ENCODE measurements at places on chromosomes 3 and 15. TPM values are rescaled to one million over a fixed set of nuclear protein-coding genes. Genes with fewer than 3 reads are reported as not detected.
A peak's percentile ranks its signal among the peaks of the same experiment; 100 is the strongest.

The ATP8B4 gene
- 3.5 TPM for total RNA-seq

The TMEM40 gene
- 0.76 TPM for total RNA-seq

The POC1A gene
- 12.3 TPM for total RNA-seq

The AMOTL2 gene
- 3.6 TPM for total RNA-seq

The ST8SIA2 gene
- total RNA-seq: 2.1 TPM

The NR1I2 gene
- 0.14 TPM for total RNA-seq

The LDHAL6B gene
- total RNA-seq: not detected

DNA sequence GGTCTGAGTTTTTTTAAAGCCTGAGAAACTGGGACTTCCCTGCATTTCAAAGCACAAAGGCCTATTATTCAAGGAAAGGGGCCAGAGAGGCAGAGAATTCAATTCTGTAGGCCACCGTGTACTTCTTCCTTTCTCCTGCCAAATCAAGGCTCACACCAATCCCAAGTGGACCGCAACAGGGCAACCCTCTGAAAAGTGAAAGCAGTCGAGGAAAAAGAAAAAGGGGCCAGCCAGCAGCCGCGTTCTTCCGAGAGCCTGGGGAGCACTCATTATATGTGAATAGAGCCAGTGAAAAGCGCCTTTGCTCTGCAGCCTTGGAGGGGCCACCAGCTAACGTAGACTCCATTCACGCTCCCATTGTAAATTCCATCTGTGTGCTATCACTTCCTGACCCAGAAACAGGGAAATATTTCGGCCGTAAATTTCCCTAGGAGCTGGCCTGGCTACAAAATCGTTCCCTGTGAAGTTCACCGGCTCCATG, 45.9 kb upstream of the THUMPD3 start:
- no peaks in the 10 kb centered on the region for H3K36me3 ChIP-seq
- H3K4me1 ChIP-seq: no peaks in the 10 kb centered on the region
- no peak overlapping the region for H3K4me3 ChIP-seq
- H3K27me3 ChIP-seq: peaks cover 6% of the 10 kb centered on the region
- DNase-seq: no peak

GRCh38 chr15:84946772-84947489, 34.7 kb upstream of the PDE8A start:
- no peaks in the 10 kb centered on the region for H3K36me3 ChIP-seq
- DNase-seq: no peak
- no peaks in the 10 kb centered on the region for H3K4me1 ChIP-seq
- H3K4me3 ChIP-seq: no peak overlapping the region
- no peak overlapping the region for H3K27ac ChIP-seq
- no peaks in the 10 kb centered on the region for H3K27me3 ChIP-seq

GRCh38 chr15:56523521-56523920, 58.6 kb upstream of the MNS1 start:
- no peaks in the 10 kb centered on the region for H3K4me1 ChIP-seq
- DNase-seq: no peak
- no peak overlapping the region for H3K27ac ChIP-seq
- no peaks in the 10 kb centered on the region for H3K27me3 ChIP-seq

GRCh38 chr3:139560411-139560810, 20.9 kb upstream of the RBP1 start:
- no peaks in the 10 kb centered on the region for H3K4me1 ChIP-seq
- no peaks in the 10 kb centered on the region for H3K27me3 ChIP-seq
- H3K36me3 ChIP-seq: no peaks in the 10 kb centered on the region
- no peak overlapping the region for H3K27ac ChIP-seq
- no peak overlapping the region for H3K4me3 ChIP-seq

- no peak overlapping the region for H3K4me3 ChIP-seq
- H3K27me3 ChIP-seq: no peaks in the 10 kb centered on the region
- DNase-seq: no peak
- H3K4me1 ChIP-seq: no peaks in the 10 kb centered on the region
Observed at GRCh38 chr3:170680593-170680992, 94.7 kb upstream of the SLC7A14 start.

DNA sequence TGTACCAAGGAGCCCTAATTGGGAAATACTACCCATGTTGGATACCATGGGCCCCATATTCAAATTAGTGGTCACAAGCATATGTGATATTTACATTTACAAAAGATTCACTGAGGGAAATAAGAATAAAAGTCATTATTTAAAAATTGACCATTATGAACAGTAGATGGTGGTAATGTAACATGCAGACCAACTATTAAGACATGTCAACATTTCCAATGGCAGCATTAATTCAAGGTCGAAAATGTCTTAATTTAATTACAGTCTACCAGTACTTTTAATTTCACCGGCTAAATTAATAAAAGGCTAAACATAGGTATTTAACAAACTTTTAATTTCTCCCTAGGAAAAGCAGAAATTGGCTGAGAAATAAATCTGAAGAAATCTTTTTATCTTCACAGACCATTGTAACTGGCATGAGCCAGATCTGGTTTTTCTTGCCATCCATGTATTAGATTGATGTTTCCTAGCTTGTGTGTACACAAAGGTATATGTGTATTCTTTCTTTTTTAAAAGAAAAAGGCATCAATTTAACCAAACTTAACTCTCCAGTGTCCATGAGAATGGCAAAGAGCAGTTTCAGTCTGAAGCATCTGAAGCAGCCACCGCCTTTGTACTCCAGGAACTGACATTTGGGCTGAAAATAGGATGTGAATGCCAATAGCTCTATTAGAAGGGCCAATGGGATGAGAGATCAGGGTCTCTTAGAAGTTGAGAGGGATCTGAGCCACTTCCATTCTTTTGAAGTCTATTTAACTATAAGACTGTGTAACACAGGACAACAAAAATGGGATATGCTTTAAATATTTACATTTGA, 26.6 kb downstream of the NEK11 start:
- no peaks in the 10 kb centered on the region for H3K4me1 ChIP-seq
- no peaks in the 10 kb centered on the region for H3K27me3 ChIP-seq
- H3K27ac ChIP-seq: no peak overlapping the region
- DNase-seq: no peak

DNA sequence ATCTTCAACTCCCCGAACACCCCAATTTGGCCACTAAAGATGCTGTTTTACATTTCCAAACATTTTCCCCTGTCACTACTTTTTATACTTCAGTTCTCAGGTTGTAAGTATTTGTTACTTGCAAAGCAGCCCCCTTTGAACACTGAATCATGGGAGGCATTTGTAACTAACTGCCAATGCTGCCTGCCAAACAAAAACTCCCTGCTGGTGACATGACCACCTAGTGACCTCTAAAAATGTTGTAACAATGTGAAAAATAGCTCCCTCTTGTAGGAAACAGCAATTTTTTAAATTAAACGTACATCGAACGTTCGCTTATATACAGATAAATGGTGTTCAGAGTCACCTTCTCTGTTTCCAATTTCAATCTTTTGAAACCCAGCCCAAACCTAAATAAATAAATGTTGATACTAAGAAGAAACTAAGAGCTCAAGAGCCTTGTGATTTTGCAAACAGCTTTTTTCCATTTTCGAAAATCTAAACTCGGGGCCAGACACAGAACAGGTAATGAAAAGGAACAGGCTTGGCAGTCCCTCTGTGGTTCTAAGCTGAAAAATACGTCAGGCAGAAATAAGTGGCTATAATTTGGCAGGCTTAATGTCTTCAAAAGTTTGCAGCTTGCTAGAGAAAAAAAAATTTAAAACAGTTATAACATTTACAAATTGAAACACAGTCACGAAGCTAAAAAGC, 268.6 kb upstream of the WNT5A start:
- no peaks in the 10 kb centered on the region for H3K27me3 ChIP-seq
- H3K4me1 ChIP-seq: no peaks in the 10 kb centered on the region
- no peak for DNase-seq
- H3K4me3 ChIP-seq: no peak overlapping the region

DNA sequence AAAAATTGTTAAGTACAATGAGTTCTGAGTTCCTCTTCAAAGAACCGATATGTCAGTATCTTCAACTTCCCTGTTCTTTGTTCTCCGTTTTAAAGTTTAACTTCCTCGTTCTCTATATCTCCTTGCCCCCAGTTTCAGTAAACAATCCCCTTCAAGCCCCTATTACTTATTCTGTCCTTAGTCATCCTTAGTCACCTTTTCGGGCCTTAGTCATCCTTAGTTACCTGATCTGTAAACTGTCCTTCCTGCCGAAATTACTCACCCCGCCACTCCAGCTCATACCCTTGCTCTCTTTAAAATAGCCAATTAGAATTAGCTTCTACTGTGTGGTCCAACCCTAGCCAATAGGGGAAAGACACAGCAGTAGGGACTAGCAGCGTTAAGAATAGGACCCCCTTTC, 1165.6 kb downstream of the NSUN3 start:
- H3K27me3 ChIP-seq: no peaks in the 10 kb centered on the region
- H3K4me3 ChIP-seq: no peak overlapping the region
- no peaks in the 10 kb centered on the region for H3K4me1 ChIP-seq
- H3K36me3 ChIP-seq: no peaks in the 10 kb centered on the region
- no peak for DNase-seq

- H3K27ac ChIP-seq: no peak overlapping the region
- H3K27me3 ChIP-seq: no peaks in the 10 kb centered on the region
- no peak for DNase-seq
- no peaks in the 10 kb centered on the region for H3K4me1 ChIP-seq
Observed at GRCh38 chr15:97972366-97972765, 11.9 kb downstream of the ARRDC4 start.

DNA sequence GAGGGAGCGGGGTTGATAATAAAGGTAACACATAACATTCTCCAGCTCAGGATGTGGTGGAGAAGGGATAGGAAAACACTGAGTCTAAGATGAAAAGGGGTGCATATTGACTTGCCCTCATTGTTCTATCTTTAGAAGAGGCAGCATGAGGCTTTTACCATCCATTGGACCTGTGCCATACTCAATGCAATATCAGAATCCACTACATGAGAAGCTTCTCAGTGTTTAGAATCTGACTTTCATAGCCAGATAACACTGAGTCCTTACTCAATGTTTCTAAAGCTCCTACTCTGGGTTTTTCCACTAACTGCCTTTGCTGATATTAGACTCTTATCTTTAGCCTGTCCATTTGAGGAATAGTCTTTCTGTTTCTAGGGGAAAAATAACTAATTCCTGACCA, 24.3 kb upstream of the GADL1 start:
- no peaks in the 10 kb centered on the region for H3K27me3 ChIP-seq
- no peak overlapping the region for H3K27ac ChIP-seq
- H3K36me3 ChIP-seq: no peaks in the 10 kb centered on the region
- H3K4me1 ChIP-seq: no peaks in the 10 kb centered on the region

GRCh38 chr3:34175636-34176176, 377.3 kb downstream of the PDCD6IP start:
- H3K27ac ChIP-seq: no peak overlapping the region
- H3K4me1 ChIP-seq: peaks cover 7% of the 10 kb centered on the region
- H3K36me3 ChIP-seq: no peaks in the 10 kb centered on the region
- H3K4me3 ChIP-seq: no peak overlapping the region
- H3K27me3 ChIP-seq: no peaks in the 10 kb centered on the region

GRCh38 chr3:21544076-21544462, 206.9 kb downstream of the ZNF385D start:
- no peaks in the 10 kb centered on the region for H3K36me3 ChIP-seq
- no peaks in the 10 kb centered on the region for H3K4me1 ChIP-seq
- DNase-seq: no peak
- no peak overlapping the region for H3K27ac ChIP-seq
- no peak overlapping the region for H3K4me3 ChIP-seq

GRCh38 chr15:90097475-90097874, 4.8 kb downstream of the IDH2 start:
- H3K27ac ChIP-seq: peak overlapping the region; percentile 74
- H3K27me3 ChIP-seq: no peaks in the 10 kb centered on the region
- peak overlapping the region; percentile 8 for H3K4me3 ChIP-seq
- DNase-seq: peak; percentile 69
- H3K4me1 ChIP-seq: peaks cover 74% of the 10 kb centered on the region
- H3K36me3 ChIP-seq: peaks cover 22% of the 10 kb centered on the region

- peaks cover 9% of the 10 kb centered on the region for H3K4me1 ChIP-seq
- peaks cover 97% of the 10 kb centered on the region for H3K27me3 ChIP-seq
- DNase-seq: no peak
Observed at GRCh38 chr3:138938056-138938876, 8.7 kb downstream of the FOXL2 start.

DNA sequence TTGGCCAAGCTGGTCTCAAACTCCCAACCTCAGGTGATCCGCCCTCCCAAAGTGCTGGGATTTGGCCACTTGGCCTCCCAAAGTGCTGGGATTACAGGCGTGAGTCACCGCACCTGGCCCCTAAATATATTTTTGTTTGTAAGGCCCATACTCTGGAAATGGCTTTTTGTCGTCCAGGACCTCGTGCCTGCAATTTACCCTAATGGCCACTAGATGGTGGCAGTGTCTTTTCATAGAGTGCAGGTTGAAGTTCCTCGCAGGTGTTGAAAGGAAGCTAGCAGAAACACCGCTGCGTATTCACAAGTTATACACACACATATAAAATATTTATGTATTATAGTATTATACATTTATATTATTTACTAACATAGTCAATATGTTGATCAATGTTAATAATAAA, 97.2 kb downstream of the LRTM1 start:
- no peaks in the 10 kb centered on the region for H3K4me1 ChIP-seq
- H3K36me3 ChIP-seq: no peaks in the 10 kb centered on the region
- DNase-seq: no peak
- H3K27me3 ChIP-seq: no peaks in the 10 kb centered on the region

GRCh38 chr3:135325096-135325495, 530.0 kb downstream of the EPHB1 start:
- H3K4me3 ChIP-seq: no peak overlapping the region
- no peak for DNase-seq
- H3K36me3 ChIP-seq: no peaks in the 10 kb centered on the region
- no peak overlapping the region for H3K27ac ChIP-seq
- no peaks in the 10 kb centered on the region for H3K4me1 ChIP-seq

- peaks cover 22% of the 10 kb centered on the region for H3K4me1 ChIP-seq
- no peak for DNase-seq
- no peaks in the 10 kb centered on the region for H3K36me3 ChIP-seq
- H3K4me3 ChIP-seq: no peak overlapping the region
Observed at GRCh38 chr3:66392512-66392911, 108.3 kb downstream of the LRIG1 start.

DNA sequence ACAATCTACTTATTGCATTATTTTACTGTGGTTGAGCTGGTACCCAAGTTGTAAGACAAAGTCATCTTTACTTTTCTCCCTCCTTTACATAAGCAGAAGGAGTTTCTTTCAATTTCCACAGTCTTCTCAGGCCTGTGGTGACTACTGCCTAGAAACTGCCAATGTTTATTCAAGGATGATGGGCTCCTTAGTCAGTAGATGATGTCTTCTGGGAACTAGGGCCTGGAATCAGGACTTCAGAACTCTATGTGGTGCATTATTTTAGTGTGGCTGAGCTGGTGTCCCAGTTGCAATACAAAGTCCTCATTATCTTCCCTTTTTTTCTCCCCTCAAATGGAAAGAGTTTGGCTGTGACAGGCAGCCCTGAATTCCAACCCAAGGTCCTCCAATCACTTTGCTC, 1762.5 kb downstream of the SI start:
- no peaks in the 10 kb centered on the region for H3K36me3 ChIP-seq
- H3K27me3 ChIP-seq: no peaks in the 10 kb centered on the region
- H3K27ac ChIP-seq: no peak overlapping the region
- no peaks in the 10 kb centered on the region for H3K4me1 ChIP-seq

DNA sequence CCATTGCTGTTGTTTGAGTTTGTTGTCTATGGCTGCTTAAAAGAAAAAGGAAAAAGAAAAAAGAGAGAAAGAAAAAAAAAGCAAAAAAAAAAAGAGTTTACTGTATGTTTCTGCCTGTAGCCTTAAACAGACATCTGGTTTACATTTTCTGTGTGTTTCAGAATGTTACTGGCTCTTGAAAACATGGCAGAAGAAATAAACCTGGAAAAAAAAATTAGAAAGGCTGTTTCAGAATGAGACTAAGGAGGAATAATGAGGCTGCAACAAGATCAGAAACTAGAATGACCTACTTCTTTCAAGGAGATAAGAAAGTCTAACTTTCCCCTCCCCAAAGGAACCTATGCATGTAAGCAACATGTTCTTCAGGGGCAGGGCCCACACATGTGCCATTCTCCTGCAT, 292.1 kb downstream of the DIPK2A start:
- no peak overlapping the region for H3K27ac ChIP-seq
- no peak overlapping the region for H3K4me3 ChIP-seq
- no peaks in the 10 kb centered on the region for H3K27me3 ChIP-seq
- no peak for DNase-seq
- H3K36me3 ChIP-seq: no peaks in the 10 kb centered on the region
